ENCODE measurements at places on chromosomes 6 and 20. TPM values are rescaled to one million over a fixed set of nuclear protein-coding genes. Genes with fewer than 3 reads are reported as not detected.

The STMND1 gene
- total RNA-seq, result 0.34 TPM

The RIN2 gene
- total RNA-seq, result 63.1 TPM

The SDC4 gene
- 46.7 TPM for total RNA-seq

The CFAP61 gene
- not detected for total RNA-seq

The NOX3 gene
- total RNA-seq, result not detected

The PBOV1 gene
- total RNA-seq, result not detected

DNA sequence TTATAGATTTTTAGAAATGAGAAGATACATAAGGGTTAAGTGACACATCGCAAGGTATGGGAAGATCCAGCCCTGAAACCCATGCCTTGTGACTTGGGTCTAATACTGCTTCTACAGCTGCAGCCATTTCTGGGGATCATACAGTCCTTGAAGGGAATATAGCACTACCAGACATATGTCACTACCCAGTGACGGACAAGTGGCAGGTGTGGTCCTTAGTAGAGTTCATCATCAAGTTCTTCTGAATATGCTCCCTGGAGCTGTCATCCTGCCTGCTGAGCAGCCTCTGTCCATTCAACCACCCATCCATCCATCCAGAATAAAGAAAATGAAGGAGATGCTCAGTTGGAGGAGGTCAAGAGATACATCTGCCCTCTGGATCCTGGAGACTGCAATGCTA is 118.6 kb upstream of the ASF1A start:
- peaks cover 1% of the 10 kb centered on the region for H3K27me3 ChIP-seq
- no peak overlapping the region for H3K27ac ChIP-seq
- peaks cover 41% of the 10 kb centered on the region for H3K4me1 ChIP-seq
- DNase-seq, result no peak
- H3K4me3 ChIP-seq, result no peak overlapping the region

- no peak for DNase-seq
- H3K27ac ChIP-seq, result no peak overlapping the region
- no peaks in the 10 kb centered on the region for H3K4me1 ChIP-seq
Measured at GRCh38 chr6:166293731-166294584, 14.2 kb downstream of the PRR18 start.

DNA sequence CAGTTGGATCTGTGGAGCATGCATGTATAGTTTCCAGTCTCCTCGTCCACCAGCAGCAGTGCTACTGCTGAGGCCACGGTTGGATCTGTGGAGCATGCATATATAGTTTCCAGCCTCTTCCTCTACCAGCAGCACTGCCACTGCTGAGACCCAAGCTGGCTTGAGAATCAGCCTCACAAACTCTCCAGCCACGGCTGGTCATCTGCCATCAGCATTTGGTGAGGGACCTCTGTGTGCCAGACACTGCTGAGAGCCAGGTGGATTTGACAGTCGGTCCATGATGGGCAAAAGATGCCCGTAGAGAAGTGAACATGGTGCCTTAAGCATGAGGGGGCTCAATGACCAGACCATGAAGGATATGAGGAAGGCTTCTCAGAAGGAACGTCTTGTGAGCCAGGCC is 46.4 kb downstream of the SLC9A8 start:
- no peak overlapping the region for H3K27ac ChIP-seq
- no peaks in the 10 kb centered on the region for H3K27me3 ChIP-seq
- peaks cover 5% of the 10 kb centered on the region for H3K4me1 ChIP-seq
- peaks cover 15% of the 10 kb centered on the region for H3K36me3 ChIP-seq
- DNase-seq, result no peak

The NUDT3 gene
- 33.2 TPM for total RNA-seq
